ENCODE measurements at places on chromosomes 1 and 21. TPM values are rescaled to one million over a fixed set of nuclear protein-coding genes. Genes with fewer than 3 reads are reported as not detected.

Gene RGS8
- total RNA-seq: not detected

Gene ILDR2
- not detected for total RNA-seq

Gene FNDC10
- total RNA-seq: 2.6 TPM

Gene CFAP74
- not detected for total RNA-seq

Gene HP1BP3
- 244 TPM for total RNA-seq

Gene OPRD1
- not detected for total RNA-seq

Gene NEGR1
- 4.9 TPM for total RNA-seq

Gene PLA2G2F
- total RNA-seq: not detected

Gene RIMS3
- total RNA-seq: under 0.01 TPM

Gene CASQ2
- total RNA-seq: not detected

Gene ACTA1
- total RNA-seq: not detected

Gene KRTAP7-1
- not detected for total RNA-seq

Gene STIL
- total RNA-seq: 22.9 TPM

Gene NUDT4B
- 131 TPM for total RNA-seq

Gene ACTL8
- not detected for total RNA-seq

Gene S100A7A
- not detected for total RNA-seq

Gene IL20
- total RNA-seq: not detected

Gene TGFB2
- 2.3 TPM for total RNA-seq

Gene AHCYL1
- 50.0 TPM for total RNA-seq

Gene PBX1
- total RNA-seq: 12.1 TPM

Gene RHCE
- total RNA-seq: 0.33 TPM

Data from vein endothelial cell (primary cell).